ENCODE measurements at places on chromosomes 1 and 21.

GRCh38 chr1:178461104-178461503, 35.7 kb downstream of the CLEC20A start:
- DNase-seq: no peak

- no peak for DNase-seq
Measured at GRCh38 chr1:94993931-94994645, 67.2 kb upstream of the CNN3 start.

- no peak for DNase-seq
Measured at GRCh38 chr1:87560137-87560536, 231.5 kb downstream of the LMO4 start.

- peak; percentile 87 for DNase-seq
Measured at GRCh38 chr1:30966690-30967369, 58.3 kb upstream of the SDC3 start.

- DNase-seq: no peak
Measured at GRCh38 chr1:112790920-112791722, 76.0 kb upstream of the PPM1J start.

- DNase-seq: no peak
Measured at GRCh38 chr21:33067043-33067442, 2.9 kb upstream of the OLIG1 start.

GRCh38 chr1:57208741-57209302, 215.0 kb downstream of the DAB1 start:
- no peak for DNase-seq

DNA sequence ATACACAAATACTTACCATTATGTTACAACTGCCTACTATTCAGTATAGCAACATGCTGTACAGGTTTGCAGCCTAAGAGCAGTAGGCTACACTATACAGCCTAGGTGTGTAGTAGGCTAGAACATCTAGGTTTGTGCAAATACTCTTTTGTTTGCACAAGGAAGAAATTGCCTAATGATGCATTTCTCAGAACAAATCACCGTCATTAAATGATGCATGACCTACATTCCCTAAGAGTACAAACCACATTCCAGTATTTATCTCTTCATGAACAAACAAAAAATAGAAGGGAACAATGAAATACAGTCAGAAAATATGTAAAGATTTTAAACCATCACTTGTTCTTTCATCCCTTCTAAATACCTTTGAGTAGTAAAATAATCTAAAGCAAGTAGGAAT, 109.7 kb upstream of the HP1BP3 start:
- DNase-seq: peak; percentile 91

- DNase-seq: no peak
Measured at GRCh38 chr1:5728663-5729355, 263.4 kb downstream of the NPHP4 start.

GRCh38 chr1:54070171-54070837, 16.9 kb downstream of the TCEANC2 start:
- peak; percentile 71 for DNase-seq

DNA sequence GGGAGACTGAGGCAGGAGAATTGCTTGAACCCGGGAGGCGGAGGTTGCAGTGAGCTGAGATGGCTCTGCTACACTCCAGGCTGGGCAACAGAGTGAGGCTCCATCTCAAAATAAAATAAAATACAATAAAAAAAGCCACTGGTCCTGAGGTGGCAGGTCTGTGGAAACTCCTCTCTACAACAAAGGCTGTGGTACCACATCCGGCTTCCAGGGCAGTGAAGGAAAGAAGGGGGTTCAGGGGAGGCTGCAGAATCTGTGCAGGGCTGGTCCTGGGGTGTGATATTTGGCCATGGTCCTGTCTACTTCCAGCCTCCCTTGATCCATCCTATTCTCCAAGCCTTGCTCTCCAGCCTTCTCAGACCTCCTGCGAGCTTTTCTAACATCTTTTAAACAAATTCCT, 731 bp upstream of the ZNF683 start:
- DNase-seq: no peak

GRCh38 chr1:213131851-213132655, 81.0 kb downstream of the RPS6KC1 start:
- no peak for DNase-seq

GRCh38 chr1:196698993-196699392, 47.1 kb downstream of the CFH start:
- peak; percentile 22 for DNase-seq

DNA sequence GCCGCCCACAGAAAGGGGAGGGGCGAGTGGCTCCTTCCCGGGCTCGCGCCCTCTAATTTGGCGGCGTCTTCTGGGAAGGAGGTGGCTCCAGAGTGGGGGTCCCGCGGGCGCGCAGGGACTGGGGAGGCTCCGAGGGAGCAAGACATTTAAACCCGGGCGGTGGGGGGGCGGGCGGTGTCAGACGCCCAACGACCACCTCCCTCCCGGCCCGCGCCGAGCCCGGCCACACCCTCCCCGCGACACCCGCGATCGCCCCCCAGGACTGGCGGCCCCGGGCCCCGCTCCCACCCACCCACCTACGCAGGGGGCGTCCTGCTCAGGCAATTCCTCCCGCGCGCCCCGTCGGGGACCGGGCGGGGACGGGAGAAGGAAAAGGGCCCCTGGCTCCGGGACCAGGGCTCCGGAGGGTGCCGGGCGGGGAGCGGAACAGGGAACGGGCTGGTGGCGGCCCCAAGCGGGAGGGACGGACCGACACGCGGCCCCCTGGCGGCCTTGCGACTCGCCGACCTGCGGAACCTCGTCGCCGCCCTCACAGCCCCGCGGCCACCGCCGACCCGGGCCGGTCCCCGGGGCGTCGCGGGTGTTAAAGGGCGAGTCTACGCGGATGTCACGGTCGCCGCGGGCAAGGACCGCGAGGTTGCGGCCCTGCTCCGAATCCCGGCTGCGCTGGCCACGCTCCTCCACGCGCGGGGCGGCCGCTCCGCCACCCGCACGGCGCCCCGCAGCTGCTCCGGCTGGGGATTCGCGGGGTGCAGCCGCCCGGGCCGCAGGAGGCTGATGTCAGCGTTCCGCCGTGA, 94.0 kb upstream of the FMN2 start:
- DNase-seq: no peak
